ENCODE measurements at places on chromosomes 5 and 9.

GRCh38 chr9:2228132-2228531 lies 213.0 kb downstream of the SMARCA2 start:
- DNase-seq: peak; percentile 27

DNA sequence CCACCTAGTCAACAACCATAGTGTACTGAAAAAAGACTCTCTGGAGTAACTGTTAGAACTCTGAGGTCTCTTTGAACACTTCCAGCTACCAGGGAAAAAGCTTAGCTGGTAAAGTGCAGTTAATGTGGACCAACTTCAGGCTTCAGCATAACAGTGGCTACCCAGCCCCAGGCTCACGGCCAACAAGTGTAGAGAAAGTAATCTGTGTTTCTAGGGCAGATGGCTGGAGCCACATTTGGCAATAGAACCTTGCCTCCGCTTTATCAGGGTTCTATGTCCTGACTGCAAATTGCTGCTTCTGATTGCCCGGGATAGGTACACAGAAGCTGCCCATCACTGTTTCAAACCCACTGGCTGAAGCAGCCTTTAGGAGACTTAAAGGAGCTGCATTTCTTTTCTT lies 76.0 kb upstream of the SIMC1 start:
- no peak for DNase-seq

GRCh38 chr9:26412446-26412845 lies 480.2 kb downstream of the CAAP1 start:
- no peak for DNase-seq

GRCh38 chr9:101478906-101479305 lies 43.3 kb upstream of the ALDOB start:
- DNase-seq: no peak

- DNase-seq: no peak
These were observed 5.5 kb upstream of the LTC4S start for GRCh38 chr5:179788193-179788854.

GRCh38 chr5:6755519-6755918 lies 42.3 kb downstream of the TENT4A start:
- DNase-seq: no peak

GRCh38 chr5:61474746-61475145 lies 142.7 kb downstream of the ZSWIM6 start:
- DNase-seq: no peak

- DNase-seq: no peak
These were observed 101.4 kb downstream of the LHFPL2 start for GRCh38 chr5:78547183-78547582.

DNA sequence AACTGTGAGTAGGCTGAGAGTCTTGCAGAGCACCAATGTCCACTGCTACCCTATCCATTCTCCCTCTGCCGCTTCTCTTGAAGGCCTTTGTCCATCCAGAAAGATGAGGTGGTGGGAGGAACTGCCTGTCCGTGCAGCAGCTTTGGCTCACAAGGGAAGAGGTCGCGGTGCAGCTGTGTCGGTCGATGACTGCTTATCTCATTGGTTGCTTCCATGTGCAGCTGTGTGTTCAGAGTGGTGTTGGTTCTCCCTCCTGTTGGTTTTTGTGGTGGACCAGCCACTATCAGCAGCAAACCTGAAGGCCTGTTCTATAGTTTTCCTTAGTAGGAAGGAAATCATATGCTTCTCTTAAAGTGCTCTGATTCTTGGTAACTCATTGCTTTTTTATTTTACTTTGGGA lies 40.7 kb downstream of the SPTAN1 start:
- DNase-seq: no peak

DNA sequence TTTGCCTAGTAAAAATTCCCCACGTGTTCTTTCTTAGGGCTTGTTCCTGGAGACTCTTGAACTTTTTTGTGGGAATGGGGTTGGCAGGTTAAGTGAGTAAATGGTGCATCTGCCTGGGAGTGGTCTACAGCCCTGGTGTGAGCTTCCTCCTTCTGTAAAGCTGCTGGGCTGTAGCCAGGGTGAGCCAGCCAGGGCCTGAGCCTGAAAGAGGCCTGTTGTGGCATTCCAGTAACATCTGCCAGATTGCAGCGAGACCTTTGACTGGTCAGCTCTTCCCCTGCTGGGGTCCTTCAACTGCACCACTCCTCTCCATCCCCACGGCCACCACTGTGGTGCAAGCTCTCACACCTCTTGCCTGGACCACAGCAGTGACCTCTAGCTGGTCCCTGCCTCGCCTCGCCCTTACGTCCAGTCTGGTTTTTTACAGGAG lies 47.5 kb downstream of the SLC22A5 start:
- no peak for DNase-seq

GRCh38 chr9:125258160-125258785 lies 3.4 kb upstream of the GAPVD1 start:
- DNase-seq: no peak

DNA sequence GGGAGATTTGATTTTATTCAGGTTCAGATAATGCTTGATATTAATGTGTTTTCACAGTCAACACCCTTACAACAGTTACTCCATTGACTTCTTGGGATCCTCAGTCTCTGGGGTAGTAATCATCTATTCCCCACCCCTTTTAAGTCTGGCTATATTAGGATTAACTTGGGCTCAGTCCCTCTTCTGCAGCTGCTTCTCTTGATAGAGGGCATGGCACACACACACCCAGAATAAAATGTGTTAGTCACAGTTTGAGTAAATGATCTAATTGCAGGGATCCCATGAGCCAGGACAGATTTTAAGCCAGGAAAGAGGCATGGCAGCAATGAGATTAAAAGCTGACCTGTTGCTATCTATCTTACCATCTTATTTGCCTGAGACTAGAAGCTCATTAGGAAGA lies 53.7 kb upstream of the VLDLR start:
- no peak for DNase-seq

DNA sequence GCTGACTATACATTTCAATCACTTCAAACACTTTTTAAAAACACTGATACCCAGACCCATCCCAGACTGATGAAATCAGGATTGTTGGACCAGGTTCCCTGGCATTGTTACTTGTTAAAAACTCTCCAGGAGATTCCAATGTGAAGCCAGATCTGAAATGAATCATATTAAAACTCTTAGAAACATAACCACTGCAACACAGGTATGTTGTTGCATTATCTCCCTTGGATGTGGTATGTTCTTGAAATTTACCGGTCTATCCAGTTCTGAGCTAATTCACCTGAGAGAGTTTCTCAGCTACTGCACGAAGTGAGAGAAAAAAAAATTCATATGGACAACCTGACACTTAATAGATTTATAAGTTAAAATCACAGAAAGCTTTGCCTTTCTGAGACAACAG lies 21.8 kb downstream of the MEF2C start:
- no peak for DNase-seq

DNA sequence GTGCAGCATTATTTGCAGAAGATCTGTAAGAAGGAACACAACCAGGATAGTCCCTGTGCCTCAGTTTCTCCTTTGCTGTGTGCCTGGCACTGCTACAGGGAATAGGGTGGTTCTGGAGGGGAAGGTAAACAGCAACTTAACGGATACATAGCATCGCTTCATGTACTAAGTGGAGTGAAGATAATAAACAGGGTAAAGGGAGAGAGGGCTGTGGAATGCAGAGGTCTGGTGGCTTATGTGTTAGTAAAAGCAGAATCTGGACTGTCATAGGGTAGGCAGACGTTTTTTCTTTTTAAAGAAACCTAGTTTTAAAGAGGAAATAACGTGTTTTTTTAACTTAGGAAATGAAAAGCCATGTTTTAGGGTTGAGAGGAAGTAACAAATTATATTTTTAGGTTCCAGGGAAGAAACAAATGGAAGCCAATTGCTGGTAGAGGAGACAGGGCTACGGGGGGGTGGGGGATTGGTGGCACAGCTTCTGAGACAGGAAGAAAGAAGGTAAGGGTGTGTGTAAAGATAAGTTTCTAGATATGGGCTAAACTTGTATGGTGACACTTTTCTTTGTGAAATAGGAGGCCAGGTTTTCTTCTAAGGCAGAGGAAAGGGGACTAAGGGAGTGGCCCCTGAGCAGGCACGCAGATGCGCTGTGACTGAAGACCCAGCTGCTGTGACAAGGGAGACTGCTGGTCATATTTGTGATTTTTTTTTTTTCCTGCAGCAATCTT lies 1.3 kb downstream of the GNG10 start:
- peak; percentile 22 for DNase-seq

GRCh38 chr5:78137290-78137689 lies 157.2 kb downstream of the AP3B1 start:
- no peak for DNase-seq

- no peak for DNase-seq
These were observed 62.7 kb downstream of the RAB14 start for GRCh38 chr9:121138973-121139372.

DNA sequence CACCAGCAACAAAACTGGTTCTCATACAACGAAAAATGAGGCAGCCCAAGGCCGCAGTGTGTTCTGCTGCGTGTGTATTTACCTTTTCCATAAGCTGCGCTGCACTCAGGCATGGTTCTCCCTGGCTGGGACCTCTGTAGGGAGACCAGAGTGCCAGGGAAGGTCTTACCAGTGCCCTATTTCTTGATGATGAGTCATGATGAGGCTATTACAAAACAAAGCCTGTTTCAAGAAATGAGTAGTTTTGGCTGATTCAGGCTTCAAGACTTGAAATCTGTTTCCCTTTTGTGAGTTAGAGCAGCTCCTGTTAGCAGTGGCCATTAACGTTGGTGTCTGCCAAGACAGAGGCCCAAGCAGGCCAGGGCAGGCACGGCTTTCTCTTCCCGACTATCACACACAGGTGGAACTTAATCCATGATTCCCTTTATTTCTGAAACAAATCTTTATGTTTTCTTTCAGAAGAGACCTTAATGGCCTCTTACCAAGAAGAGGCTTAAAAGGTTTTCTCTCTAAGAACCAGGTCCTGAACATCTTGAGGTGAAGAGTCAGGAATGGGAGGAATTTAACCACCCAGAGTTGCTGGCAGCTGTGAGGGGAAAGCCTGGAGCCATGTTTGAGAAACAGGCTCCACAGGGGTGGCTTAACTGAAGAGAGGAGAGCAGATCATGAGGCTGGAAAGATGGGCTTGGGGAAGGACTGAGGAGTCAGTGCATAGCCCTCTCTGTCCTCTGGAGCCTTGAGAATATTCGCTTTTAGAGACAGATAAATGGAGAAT lies 41.4 kb upstream of the TIFAB start:
- DNase-seq: peak; percentile 67

DNA sequence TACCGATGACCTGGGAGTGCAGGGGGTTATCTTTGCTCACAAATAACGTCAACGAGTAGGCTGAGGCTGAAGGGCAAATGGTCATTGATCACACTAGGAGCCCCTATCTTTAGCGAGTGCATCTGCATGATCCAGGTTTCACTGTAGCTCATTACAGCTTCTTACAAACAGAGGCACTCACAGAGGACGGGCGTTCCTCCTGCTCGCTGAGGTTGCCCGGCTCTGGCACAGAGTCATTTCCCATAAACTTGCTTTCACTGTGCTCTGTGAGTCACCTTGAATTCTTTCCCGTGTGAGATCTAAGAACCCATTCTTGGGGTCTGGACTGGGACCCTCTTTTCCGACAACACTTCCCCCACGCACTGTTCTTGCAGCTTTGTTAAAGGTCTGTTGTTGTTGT lies 1.9 kb upstream of the PAEP start:
- DNase-seq: no peak

- DNase-seq: no peak
These were observed 68.4 kb upstream of the ZFR start for GRCh38 chr5:32512926-32513325.

DNA sequence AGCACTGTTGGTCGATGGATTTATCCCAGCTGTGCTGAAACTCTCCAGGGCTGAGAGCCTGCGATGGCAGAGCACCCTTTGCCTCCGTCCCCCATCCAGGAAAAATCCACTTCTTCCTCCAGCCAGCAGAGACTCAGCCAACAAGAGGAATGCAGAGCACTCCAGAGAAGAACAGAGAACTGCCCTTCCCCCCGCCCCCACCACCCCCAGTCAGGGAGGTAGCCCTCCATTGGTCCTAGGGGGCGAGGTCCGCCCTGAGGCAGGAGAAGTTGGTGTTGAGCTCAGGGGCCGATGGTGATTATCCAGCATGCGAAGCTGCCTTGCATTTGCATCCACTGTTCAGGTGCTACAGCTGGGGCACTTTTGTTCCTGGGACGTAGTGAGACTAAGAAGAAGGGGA lies 9.0 kb downstream of the TLX3 start:
- no peak for DNase-seq

GRCh38 chr5:55416306-55416705 lies 108.5 kb downstream of the MTREX start:
- DNase-seq: no peak

- DNase-seq: no peak
These were observed 38.5 kb upstream of the GZMA start for GRCh38 chr5:55063899-55064298.

GRCh38 chr5:6393596-6394194 lies 15.3 kb upstream of the MED10 start:
- no peak for DNase-seq

- DNase-seq: no peak
These were observed 1716.1 kb upstream of the C9orf72 start for GRCh38 chr9:29289365-29289764.

DNA sequence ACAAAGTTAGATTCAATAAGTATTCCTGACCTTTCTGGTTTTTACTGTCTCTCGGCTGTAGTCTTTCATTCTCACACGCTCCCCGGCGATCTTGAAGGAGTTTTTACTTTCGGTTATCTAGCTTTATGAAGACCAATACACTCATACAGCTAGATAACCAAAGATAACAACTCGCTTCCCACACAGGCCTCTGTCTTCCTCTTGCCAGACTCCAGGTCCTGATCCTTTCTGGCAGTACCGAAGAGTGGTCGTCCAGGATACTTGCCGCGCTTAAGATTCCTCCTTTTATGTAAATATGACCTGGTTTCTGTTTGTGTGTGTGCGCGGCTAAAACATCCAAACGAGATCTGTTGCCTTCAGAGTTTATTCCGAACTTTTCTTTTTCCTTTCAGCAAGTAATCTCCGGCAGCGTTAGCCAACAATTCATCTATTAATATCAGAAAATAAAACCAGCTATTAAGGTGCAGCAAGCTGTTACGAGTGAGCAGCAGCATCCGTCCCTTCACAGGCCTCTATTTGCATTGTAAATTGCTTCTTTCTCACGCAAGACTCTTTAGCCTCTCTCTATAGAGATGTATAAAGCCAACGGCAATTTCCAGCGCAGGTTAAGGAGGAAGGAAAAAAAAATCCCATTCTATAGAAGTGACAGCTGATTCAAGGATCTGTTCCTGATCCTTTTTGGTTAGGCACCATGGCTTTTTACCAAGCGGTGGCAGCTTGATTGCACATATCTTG lies 216.1 kb downstream of the MEF2C start:
- DNase-seq: no peak

GRCh38 chr5:134245101-134245604 lies 19.3 kb upstream of the PPP2CA start:
- DNase-seq: no peak

- DNase-seq: no peak
These were observed 84.8 kb upstream of the MIER3 start for GRCh38 chr5:57036761-57037160.
